RPMI7951 (cell line): ENCODE measurements at places on chromosomes 3 and 15. TPM values are rescaled to one million over a fixed set of nuclear protein-coding genes. Genes with fewer than 3 reads are reported as not detected.

Gene MESP2
- total RNA-seq: 1.8 and 2.6 TPM in 2 replicates

Gene CFAP20DC
- 11.3 and 12.0 TPM in 2 replicates for total RNA-seq

Gene LRRN1
- not detected in 2 replicates for total RNA-seq

Gene CAMKV
- total RNA-seq: not detected in 2 replicates

Gene MESD
- total RNA-seq: 30.2 and 33.0 TPM in 2 replicates

Gene FAH
- total RNA-seq: 162 and 172 TPM in 2 replicates

Gene RTP3
- total RNA-seq: not detected in 2 replicates

Gene PLCH1
- 0.20 and 0.60 TPM in 2 replicates for total RNA-seq

Gene ATP10A
- total RNA-seq: not detected in 2 replicates

Gene MKRN2OS
- not detected in 2 replicates for total RNA-seq

Gene TPRG1
- 0.98 and 2.0 TPM in 2 replicates for total RNA-seq
